SHP77 (cell line): ENCODE measurements at places on chromosomes 11 and 22.

GRCh38 chr11:95684170-95684569 lies 105.4 kb downstream of the FAM76B start:
- no peak for DNase-seq

- no peak for DNase-seq
Measured at GRCh38 chr11:9569588-9570164, 3.8 kb upstream of the WEE1 start.

GRCh38 chr11:78740199-78741071 lies 165.8 kb upstream of the NARS2 start:
- no peak for DNase-seq

GRCh38 chr11:123313262-123313661 lies 116.8 kb upstream of the GRAMD1B start:
- no peak for DNase-seq

GRCh38 chr11:125062931-125063428 lies at the start of gene SLC37A2:
SLC37A2 (plus strand) TSS chr11:125063305; CDS start chr11:125063368, 63 bp downstream.
- DNase-seq = no peak

DNA sequence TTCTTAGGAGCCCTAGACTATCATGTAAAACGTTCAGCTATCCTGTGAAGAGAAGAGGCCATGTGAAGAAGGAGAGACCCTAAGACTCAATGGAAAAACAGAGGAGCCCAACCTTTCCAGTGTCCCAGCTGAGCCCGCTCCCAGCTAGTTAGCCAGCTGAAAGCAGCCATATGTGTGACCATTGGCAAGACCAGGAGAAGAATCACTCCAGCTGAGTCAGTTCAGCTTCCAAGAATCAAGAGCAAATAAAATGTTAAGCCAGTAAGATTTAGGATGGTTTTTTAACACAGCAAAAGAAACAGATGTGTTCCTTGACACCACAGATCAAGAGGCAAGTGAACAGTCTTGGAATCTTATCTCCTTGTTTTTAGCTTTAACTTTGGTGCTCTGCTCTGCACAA lies 108.0 kb downstream of the CCDC81 start:
- DNase-seq = no peak

DNA sequence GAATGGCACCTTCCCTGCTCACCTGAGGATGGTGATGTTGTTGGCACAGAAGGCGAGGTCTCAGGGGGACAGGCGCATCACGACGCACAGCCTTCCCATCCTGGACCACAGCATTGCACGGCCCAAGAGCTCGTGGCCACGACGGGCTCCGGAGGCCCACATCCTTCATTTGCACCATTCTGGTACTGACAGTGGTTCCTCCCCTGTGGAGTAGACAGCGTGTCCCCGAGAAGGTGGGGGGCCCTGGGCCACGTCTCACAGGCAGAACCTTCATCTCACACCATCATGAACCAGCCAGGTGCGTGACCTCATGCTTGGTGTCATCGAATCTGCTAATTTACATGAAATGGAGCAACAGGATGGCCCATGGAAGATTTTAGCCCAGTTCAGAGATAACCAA lies 180.0 kb downstream of the CTTN start:
- DNase-seq = no peak

DNA sequence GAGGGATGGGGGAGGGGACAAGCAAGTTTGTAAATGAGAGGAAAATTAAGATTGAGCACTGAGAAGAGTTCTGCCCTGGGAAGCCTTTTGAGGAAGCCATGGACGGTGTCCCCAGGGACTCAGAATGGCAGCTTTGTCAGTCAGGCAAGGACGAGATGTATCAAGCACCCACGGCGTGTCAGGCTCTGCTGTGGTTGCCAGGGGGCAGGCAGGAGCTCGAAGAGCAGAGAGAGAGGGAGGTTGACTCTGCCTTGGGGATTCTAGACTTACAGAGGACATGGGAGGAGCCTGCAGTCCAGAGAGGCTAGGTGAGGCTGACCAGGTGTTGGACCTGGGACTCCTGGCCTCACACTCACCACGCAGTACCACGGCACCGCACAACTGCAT lies 29.1 kb upstream of the SYT7 start:
- DNase-seq = peak; percentile 43

- no peak for DNase-seq
Measured at GRCh38 chr11:116539836-116540418, 232.9 kb downstream of the BUD13 start.

GRCh38 chr11:110691926-110692325 lies 20.3 kb downstream of the ARHGAP20 start:
- no peak for DNase-seq

GRCh38 chr11:8833568-8834315 lies 77.2 kb upstream of the AKIP1 start:
- no peak for DNase-seq

GRCh38 chr11:115674176-115674936 lies 170.1 kb upstream of the CADM1 start:
- no peak for DNase-seq

- DNase-seq = no peak
Measured at GRCh38 chr11:11501546-11502262, 120.1 kb downstream of the GALNT18 start.

GRCh38 chr22:30562366-30562765 lies 12.1 kb downstream of the GAL3ST1 start:
- DNase-seq = no peak

DNA sequence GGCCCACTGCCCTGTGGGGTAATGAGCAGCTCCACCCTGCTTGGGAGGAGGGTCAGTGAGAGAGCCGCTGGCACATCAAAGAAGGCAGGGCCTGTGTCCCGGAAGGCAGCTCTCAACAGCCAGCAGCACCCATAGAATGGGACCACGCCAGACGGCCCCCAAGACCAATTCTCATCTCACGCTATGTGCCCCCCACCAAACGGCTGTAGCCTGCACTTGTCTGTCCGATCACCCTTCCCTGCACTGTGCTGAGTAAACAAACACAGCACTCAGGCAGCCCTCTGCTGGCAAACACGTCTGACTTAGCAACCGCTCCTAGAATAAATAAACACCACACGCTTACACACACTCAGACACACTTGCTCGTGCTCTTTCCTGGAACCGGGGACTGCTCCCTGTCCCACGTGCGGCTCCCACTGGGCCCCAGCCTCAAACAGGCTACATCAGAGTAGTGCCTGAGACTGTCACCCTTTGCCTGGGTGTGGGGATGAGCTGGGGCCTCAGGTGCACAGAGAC lies 53.2 kb upstream of the CDON start:
- peak; percentile 89 for DNase-seq

- DNase-seq = no peak
Measured at GRCh38 chr11:104700609-104701008, 197.7 kb downstream of the CASP12 start.

- DNase-seq = no peak
Measured at GRCh38 chr11:121711939-121712338, 259.2 kb upstream of the SORL1-AS1 start.

DNA sequence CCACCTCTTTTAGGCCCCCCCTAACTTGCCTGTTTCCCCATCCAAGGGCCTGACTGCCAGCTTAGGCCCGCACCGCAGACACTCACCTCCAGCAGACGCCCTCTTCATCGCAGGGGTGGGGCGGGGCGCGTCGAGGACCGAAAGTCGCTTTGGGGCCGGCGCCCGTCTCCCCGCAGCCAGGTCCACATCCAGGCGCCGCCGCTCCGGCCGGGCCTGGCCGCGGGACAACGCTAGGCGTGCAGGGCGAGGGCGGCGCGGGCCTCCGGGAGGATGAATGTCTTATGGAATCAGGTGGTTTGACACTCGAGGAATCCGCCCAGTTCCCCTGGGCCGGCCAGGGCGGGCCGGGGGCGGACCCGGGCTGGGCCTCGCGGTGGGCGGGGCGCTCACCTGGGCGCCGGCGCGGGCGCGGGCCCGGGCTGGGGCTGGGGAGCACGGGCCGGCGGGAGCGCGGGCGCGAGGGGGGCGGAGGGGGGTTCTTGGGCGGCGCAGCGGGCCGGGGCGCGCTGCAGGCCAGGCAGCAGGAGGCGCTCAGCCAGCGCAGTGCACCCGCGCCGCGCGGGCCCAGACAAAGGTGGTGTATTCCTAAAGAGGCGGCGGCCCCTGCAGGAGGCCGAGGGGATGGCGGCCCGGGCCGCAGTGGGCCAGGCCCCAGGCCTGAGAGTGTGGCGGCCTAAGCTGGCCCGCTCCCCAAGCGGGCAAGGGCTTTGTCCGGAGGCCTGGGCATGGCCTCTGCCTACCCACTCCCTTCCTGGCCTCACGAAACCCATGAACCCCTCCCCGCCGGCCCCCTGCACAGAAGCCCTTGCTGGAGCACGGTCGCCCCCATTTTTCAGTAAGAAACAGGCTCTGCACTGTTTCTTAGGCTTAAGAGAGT lies 177.6 kb downstream of the IGLL1 start:
- DNase-seq = no peak

- no peak for DNase-seq
Measured at GRCh38 chr11:88377144-88377543, 39.6 kb upstream of the CTSC start.

GRCh38 chr11:34226210-34226609 lies 120.8 kb downstream of the NAT10 start:
- no peak for DNase-seq

DNA sequence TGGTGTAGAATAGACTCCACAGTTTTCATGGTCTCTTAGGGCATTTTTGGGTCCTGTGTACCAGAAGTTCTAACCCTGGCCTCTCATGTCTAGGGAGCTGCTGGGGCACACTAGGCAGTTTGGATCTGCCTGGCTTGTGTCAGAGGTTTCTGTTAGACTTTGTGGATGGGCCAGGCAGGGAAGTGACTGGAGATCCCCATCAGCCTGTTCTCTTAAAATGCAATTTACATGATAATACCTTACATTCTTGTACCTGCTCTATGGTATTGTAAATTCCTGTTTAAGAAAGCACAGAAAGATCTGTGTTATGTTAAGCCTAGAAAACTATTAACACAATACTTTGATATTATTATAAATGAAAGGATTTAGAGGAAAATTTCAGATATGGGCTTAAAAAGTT lies 104.0 kb downstream of the ARHGAP42 start:
- no peak for DNase-seq

DNA sequence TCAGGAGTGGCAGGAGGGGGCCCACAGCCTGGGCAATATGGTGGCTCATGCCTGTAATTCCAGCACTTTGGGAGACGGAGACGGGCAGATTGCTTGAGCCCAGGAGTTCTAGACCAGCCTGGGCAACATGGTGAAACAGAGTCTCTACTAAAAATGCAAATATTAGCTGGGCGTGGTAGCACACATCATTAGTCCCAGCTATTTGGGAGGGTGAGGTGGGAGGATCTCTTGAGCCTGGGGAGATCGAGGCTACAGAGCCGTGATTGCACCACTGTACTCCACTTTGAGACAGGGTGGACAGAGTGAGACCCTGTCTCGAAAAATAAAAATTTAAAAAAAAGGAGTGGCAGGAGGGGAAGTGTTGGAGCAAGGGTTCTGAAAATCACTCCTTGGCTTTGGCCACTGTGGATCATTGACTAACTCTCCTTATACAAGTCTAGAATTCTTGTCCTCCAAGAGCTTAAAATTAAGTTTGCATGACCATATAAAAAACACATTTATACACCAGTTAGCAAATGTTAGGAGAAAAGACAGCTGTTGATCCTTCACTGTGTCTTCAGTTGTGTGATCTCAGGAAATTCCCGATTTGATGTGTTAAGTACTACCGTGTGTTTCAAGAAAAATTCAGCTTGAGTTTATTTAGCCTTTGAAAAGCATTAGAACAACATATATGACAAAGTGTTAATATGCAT lies 2.3 kb upstream of the WEE1 start:
- DNase-seq = no peak

- no peak for DNase-seq
Measured at GRCh38 chr22:29106839-29107238, 34.0 kb downstream of the KREMEN1 start.

GRCh38 chr11:127939000-127939399 lies 648.4 kb downstream of the ETS1 start:
- DNase-seq = no peak

GRCh38 chr22:32576553-32577253 lies 102.1 kb downstream of the FBXO7 start:
- no peak for DNase-seq

- no peak for DNase-seq
Measured at GRCh38 chr22:47052236-47053012, 290.0 kb downstream of the TBC1D22A start.
